ENCODE measurements at places on chromosomes 5 and 9.

- DNase-seq: no peak
Measured at GRCh38 chr5:129698661-129699060, 49.2 kb upstream of the MINAR2 start.

DNA sequence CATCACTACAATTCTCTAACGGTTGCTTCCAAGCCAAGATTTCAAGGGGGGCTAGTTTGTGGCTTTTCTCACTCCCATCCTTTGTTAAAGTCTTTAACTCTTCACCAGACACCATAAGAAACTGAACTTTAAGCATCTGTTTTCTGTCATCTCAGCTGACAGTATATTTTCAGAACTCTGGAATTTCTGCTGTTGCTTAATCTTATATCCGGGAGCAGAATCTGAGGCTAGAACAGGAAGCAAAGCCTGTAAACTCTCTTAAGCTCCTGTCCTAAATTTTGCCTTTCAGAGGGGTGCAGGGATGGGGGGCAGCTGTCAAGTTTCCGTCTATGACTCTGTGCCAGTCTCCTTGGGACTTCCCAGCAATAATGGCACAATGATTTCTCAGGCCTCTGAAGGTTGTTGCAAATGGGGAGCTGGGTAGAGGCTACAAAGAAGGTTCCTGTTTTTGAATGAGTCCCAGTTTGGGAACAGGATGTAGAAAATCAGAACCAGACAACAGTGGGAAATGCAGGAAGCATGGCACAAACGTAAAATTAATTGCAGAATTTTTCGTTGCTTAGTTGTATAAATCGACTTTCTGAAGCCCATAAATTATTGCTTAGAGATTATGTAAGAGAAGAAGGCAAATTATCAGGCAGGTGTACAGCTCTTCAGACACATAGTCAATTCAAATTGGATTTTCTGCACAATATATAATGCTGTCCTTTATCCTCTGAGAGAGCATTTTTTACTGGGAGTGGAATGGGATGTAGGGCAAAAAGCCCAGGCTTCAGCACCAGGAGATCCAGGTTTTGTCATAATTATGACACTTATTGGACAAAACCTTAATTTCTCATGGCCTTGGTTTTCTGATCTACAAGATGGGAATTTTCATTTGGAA is 430.9 kb downstream of the DMAC1 start:
- DNase-seq: peak; percentile 22

DNA sequence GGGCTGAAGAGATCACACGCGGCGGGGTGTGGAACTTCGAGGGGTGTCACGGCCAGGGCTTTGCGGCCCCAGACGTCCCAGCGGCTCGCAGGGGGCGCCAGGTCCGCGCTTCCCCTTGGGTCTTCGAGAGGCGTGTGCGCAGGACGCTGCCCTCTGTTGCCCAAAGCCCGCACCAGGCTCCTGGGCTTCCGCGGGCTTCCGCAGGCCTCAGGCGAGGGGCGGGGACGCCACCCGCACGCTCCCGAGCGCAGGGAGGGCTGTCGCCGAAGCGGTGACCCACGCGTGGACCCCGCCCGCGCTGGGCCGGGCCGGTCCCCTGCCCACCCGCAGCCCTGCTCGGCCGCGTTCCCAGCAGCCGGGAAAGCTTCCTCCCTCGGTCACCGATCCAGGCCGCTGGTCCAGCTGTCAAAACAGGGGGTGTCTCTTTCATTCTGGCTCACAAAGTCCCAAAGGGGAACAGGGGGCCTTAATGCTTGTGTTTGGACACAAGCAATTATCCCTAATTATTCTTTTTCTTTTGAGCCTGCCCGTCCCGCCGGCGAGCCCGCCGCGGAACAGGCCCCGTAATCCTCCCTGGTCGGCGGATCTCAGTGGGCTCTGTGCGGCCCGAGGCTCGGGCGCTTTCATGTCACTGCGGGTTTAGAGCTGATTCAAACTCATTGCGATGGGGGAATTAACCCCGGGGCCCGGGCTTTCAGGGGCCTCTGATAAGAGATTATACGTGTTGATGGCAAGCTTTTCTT is 60.6 kb downstream of the TMEM174 start:
- no peak for DNase-seq

GRCh38 chr9:89528540-89528939 is 30.6 kb upstream of the SEMA4D start:
- no peak for DNase-seq

GRCh38 chr5:125043781-125044391 is 297.4 kb upstream of the ZNF608 start:
- DNase-seq: peak; percentile 82

- no peak for DNase-seq
Measured at GRCh38 chr5:57491369-57491965, 8.9 kb upstream of the ACTBL2 start.

GRCh38 chr9:104074876-104075275 is 19.2 kb upstream of the SMC2 start:
- peak; percentile 79 for DNase-seq

- DNase-seq: no peak
Measured at GRCh38 chr9:106443520-106443919, 419.4 kb upstream of the ZNF462 start.

GRCh38 chr5:127046343-127047072 is 16.1 kb upstream of the MARCHF3 start:
- DNase-seq: no peak

- DNase-seq: no peak
Measured at GRCh38 chr5:104598285-104598684, 1035.7 kb upstream of the NUDT12 start.

- no peak for DNase-seq
Measured at GRCh38 chr9:108666240-108666784, 189.5 kb downstream of the ACTL7B start.

DNA sequence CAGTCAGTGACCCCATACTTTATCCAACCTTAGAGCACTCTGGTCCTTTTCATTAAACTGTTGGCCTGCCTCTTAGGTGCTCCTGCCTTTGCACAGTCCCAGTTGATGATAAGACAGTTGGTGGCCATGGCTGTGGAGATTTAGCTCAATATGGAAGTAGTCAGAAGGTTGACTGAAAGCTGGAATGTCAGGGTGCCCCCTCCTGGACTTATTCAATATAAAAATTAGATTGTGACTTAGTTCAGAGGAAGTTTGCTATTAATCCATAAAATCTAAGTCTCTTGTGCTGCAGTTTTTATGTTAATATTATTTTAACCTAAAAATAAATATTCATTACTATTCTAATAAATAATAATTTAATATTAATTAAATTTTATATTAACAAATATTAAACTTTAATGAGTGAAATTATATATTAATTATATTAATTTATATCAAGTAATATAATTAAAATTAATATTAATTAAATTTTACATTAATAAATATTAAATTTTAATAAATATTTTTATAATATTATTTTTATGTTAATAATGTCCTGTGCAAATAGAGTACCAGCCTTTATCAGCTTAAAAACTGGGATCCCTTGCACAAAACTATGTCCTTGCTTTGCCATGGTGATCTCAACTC is 77.7 kb upstream of the ADAMTSL1 start:
- DNase-seq: peak; percentile 47

GRCh38 chr5:135319458-135319857 is 79.6 kb downstream of the MACROH2A1 start:
- no peak for DNase-seq

DNA sequence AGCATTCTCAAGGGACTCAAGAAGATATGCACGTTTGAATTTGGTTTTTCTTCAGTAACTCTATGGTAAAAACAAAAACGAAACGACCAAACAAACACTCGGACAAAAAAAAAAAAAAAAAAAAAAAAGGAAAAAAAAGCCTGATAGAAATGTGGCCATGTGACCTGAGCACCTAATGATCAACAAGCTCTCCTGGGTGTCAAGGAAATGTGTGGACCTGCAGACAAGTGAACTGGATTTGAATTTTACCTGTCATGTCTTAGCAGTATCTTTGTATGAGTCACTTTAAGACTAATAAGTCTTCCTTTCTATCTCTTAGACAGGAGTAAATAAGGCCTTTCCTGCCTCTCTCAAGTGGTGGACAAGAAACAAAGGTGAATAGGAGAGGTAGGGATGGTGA is 190.6 kb upstream of the GRIA1 start:
- DNase-seq: no peak

DNA sequence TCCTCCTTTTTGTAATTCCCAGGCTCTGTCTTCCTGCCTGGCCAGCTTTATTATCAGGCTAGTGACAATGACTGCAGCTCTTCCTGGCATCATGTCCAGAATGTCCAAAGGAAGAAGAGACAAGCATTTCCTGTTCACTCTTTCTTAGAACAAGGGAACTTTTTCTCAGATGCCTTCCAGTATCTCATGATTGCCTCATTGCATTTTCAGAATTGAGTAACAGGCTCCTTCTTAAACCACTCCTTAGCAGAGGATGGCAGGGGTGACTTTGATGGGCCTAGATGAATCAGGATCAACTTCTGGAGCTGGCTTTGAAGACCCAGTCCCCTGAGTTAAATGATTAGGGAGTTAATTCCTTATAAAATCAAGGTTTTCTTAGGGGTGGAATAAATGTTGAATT is 92.9 kb upstream of the RASGRF2 start:
- peak; percentile 15 for DNase-seq

- no peak for DNase-seq
Measured at GRCh38 chr9:8621416-8621815, 821.8 kb upstream of the DMAC1 start.

DNA sequence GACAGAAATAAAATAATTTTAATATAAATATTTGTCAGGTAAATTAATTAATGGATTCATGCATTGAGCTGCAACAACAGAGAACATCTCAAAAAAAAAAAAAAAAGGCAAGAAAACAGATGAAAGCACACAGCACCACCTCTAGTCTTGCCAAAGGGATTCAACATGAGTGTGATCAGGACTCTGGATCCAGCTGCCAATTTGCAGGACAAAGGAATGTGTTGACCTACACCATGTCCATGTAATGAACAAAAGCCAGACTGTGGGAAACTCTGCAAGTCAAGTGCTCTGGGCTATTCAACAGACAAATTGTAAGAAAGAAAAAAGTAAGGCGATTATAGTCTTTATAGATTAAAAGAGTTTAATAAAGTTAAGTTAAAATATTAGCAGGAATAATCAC is 769.3 kb downstream of the TLR4 start:
- DNase-seq: no peak

DNA sequence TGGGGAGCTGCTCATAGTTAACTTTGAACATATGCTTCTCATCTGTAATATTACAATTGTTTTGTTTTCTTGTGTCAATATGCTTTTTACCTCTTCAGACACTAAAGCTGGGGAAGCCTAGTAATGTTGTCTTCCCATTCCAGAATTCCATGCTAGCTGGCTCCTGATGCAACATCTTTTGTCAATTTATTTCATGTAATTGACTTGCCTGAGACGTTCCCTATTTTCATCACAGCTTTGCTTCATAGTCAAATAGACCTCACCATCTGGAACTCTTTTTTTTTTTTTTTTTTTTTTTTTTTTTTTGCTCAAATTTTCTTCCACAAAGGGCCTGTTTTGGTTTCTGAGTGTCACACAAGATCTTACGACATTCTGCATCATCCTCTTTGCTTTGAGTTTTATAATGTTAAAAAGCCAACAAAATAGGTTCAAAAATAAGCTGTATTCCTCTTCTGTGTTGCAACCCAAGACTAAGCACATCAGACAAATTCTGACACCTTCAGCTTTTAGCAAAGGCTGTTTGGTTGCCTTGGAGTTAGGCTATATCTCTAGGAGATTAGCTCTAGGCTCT is 235.2 kb downstream of the NR3C1 start:
- no peak for DNase-seq

DNA sequence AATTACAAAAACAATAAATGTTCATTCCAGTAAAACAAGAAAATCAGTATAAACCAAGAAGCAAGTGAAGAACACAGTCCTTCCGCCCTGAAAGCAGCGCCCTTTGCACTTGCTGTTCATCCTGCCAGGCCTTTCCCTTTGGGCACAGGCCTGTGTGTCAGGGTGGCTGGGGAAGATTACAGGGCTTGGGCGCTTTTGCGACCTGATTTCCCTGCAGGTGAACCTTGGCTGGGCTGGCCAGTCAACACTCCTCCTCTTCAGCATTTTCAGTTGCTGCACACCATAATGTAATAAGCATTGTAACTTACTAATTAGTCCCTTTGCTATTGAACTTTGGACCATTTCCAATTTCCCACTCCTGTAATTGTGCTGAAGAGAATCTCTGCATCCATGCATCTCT is 38.6 kb upstream of the TDRD7 start:
- DNase-seq: no peak

DNA sequence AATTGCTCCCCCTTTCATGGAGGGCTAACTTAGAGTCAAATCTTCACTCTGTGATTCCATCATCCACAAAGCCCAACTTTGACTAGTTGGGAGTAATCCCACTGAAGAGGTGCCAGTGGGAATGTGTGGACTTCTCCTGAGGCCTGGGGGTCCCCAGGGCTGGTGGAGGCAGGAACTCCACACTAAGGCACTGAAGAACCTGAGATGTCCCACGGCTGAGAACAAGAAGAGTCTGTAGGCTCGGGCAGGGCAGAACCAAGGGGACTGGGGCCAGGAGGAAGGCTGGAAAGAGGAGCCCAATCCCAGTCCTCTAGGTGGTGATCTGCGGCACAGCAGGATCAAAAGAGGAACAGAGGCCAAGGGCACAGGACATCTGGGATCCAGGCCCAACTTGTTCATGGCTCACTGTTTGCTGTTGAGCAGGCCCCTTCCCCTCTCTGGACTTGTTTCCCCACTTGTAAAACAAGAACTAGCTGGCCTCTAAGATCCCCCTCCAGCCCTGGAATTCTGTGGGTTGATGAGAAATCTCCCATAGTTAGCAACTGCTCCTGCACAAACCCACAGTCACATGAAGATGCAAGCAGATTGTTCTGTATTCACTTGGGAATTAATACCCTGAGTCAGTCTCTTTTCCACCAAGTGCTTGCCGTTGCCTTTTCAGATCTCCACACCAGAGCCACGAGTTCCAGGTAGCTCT is 32.7 kb upstream of the ALDH1B1 start:
- DNase-seq: peak; percentile 82

GRCh38 chr9:131270171-131271015 is 5.9 kb downstream of the FAM78A start:
- no peak for DNase-seq

GRCh38 chr9:36091026-36091953 is 45.2 kb upstream of the GLIPR2 start:
- DNase-seq: peak; percentile 88

DNA sequence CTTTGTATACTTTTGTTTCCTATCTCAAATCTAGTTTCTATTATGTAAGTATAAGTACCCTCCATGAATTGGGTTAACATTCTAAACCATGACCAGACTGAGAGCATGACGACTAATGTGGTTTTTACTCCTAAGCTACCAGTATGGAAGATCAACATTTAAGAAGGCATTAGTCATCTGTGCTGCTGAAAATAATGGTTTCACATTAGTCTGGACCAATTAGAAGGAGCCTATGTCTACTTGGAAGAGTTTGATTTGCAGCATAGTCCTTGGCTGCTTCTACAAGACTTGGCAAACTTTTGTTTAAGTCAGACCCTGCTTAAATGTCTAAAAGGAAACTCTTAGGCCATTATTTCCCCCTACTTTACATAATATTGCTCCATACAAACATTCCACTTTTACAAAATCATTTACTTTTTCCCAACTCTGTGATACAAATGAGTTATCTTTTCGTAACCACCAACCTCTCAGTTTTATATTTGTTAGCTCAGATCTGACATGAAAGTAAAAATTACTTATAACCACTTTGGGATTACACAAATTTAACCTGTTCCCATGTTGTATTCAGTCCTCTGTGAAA is 186.7 kb downstream of the COMMD10 start:
- DNase-seq: peak; percentile 39

- DNase-seq: no peak
Measured at GRCh38 chr9:96450613-96451528, 902 bp downstream of the HABP4 start.

Measured in fibroblast of skin of back (primary cell).